NCI-H187 (cell line): ENCODE measurements at places on chromosomes 13 and 19.

- no peak for DNase-seq
Measured at GRCh38 chr13:92947770-92948434, 278.7 kb upstream of the GPC6 start.

DNA sequence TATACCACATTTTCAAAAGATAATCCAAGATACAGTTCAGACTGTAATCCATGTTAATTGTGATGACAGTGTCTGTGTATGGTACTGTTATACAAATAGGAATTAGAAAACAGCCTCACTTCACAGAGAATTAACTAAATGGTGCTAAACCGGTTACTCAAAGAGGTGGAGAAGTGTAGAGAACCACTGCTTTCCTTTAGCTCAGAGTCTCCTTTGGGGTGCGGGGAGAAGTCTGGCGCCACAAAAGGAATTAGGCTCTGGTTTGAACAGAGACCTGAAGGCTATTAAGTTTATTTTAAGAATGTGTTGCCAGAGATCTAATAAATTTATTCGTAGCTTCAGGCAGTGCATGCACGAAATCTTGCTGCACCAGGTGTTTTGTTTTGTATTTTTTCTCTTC, 65.8 kb downstream of the FREM2 start:
- no peak for DNase-seq

- DNase-seq: no peak
Measured at GRCh38 chr19:37963190-37963936, 56.4 kb downstream of the SIPA1L3 start.

GRCh38 chr13:90838317-90838960, 509.0 kb upstream of the MIR17HG start:
- no peak for DNase-seq

- no peak for DNase-seq
Measured at GRCh38 chr19:3466635-3467034, 13.7 kb downstream of the SMIM24 start.

- no peak for DNase-seq
Measured at GRCh38 chr19:1864480-1865171, 1.2 kb upstream of the KLF16 start.
